ENCODE measurements at places on chromosomes 1 and 21. TPM values are rescaled to one million over a fixed set of nuclear protein-coding genes. Genes with fewer than 3 reads are reported as not detected.

DNA sequence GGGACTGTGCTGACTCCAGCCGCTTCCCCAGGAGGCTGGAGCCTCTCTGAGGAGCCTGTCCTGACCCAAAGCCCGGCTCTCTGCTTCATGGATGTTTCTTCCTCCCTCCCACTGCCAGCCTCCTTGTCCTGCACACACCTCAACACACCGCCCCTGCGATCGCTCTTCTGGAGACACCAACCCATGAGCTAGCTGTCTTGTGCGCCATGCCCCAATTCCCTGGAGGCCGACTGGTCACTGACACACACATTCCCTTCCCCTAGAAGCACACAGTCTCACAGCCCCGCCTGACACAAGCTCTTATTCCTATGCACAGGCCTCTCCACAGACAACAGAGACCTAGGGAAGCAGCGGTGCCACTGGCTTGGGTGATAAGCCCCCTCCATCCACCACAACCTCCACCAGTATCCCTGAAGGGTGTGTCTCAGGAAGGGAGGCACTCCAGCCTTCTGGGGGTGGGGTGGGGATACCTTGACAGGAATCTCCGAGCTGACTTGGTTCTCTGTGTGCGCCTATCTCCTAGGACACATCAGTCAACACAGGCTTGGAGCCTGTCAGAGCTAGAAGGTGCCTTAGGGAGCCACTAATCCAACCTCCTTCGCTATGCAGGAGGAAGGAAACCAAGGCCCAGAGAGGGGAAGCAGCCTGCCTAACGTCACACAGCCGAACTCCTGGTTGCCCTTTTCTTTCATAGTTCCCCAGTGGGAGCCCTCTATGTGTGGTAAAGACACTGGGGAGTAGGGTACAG, 31.1 kb downstream of the AHDC1 start:
- DNase-seq = no peak

- no peak for DNase-seq
These were observed 26.0 kb downstream of the ATF6 start for GRCh38 chr1:161791904-161792655.

DNA sequence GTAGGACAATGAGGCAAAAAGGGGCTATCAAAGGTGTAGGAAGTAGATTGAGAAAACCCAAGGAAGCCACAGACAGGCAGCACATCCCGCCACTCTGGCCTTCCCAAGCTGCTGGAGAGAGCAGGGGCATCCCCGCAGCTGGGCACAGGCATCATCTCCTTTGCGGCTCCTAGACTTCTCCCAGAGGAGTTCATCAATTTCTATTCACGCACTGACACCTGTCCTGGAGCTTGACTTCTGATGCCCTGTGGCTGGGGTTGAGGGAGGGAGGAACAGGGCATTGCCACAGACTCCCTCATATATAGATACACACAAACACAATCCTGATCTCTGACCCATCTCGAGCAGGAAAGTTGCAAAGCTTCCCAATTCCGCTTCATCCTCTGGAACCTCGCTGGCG, 1.9 kb upstream of the TFAP2E start:
- DNase-seq = no peak

- DNase-seq = no peak
These were observed 97.7 kb upstream of the SLC25A33 start for GRCh38 chr1:9441451-9442133.

DNA sequence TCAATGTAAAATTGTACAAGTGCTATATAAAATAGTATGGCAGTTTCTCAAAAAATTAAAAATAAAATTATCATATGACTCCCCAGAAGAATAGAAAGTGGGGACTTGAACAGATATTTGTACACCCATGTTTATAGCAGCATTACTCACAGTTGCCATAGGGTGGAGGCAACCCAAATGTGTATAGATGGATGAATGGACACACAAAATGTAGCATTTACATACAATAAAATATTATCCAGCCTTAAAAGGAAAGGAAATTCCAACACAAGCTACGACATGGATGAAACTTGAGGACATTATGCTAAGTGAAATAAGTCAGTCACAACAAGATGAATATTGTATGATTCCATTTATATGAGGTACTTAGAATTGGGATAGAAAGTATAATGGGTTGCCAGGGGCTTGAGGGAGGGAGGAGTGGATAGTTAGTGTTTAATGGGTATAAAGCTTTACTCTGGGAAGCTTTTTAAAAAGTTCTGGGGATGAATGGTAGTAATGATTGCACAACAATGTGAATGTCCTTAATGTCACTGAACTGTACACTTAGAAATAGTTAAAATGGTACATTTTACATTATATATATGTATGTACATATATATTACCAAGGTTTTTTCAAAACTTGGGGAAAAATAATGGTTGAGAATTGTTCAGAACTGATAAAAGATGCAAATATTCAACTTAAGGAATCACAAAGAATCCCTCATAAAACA, 53.0 kb upstream of the ADORA3 start:
- DNase-seq = no peak

The TACSTD2 gene
- total RNA-seq = 0.61 TPM

- DNase-seq = no peak
These were observed 17.1 kb downstream of the OSCP1 start for GRCh38 chr1:36433102-36433501.

DNA sequence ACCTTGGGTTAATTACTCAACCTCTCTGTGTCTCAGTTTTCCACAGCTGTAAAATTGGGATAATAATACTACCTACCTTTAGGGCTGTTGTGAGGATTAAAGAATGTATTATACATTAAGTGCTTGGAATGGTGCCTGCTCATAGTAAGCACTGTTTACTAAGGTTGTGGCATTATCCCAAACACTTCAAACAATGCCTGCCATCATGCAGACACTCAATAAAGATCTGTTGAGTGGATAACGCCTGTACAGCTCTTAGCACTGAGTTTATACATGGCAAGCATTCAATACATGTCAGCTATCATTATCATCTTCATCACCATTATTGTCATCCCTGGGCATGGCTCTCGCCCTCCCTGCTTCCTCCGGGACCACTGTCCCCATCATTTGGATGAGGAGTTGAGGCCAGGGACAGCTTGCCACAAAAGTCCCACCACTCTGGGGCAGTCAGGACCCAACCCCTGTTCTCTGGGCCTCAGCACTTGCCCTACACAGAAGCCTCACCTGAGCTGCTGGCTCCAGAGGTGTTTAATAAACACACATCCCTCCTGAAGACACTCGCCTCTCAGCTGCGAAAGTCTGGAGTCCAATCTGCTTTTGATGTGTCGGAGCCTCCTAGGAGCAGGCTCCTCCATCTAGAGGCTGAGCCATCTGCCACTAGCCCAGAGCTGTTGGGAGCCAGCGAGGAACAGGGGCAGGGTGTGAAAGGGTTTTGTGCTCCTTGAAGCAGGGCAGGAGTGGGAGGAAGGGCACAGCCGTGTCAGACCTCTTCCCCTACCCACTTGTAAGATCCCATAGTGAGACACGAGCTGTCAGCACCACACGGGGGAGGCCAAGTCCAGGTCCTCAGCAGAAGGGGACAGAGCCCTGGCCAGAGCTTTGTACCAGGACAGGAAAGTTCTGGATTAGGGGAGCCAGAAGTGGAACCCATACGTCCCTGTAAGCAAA, 80.9 kb upstream of the ZC3H12A start:
- no peak for DNase-seq

- DNase-seq = peak; percentile 73
These were observed 11.3 kb upstream of the RIPK4 start for GRCh38 chr21:41777951-41778815.
